ENCODE measurements at places on chromosomes 7 and 10.

DNA sequence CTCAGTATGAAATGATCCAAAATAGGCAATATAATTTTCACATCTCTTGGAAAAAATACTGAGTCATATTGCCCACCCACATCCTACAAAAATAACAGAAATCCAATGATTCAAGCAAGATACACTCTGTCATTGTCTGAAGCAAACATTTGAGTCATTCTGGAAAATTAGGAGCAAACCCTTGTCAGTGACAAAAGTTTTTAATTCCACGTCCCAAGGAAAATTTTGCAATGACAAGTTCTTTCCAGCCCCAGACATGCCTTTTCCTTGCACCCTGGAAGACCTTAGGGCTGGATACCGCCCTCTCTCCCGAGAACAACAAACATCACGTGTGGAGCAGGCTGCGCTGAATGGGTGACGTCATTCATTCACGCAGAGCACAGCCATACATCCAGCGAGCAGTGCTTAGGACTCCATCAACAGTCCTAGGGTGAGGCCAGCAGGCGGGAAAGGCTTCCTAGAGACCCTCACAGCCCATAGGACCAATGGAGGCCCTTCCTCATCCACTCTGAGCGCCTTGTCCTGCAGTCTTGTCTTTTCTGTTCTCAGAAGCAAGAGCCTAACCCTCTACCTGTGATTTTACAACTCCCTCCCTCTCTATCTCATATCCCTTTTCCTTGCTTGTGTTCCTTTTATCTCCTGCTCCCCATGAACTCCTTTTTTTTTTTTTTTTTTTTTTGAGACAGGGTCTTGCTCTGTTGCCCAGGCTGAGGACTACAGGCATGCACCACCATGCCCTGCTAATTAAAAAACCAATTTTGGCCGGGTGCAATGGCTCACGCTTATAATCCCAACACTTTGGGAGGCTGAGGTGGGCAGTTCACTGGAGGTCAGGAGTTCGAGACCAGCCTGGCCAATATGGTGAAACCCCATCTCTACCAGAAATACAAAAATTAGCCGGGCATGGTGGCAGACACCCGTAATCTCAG is 23.5 kb upstream of the KDM7A start:
- no peak overlapping the region for H3K4me3 ChIP-seq
- H3K27me3 ChIP-seq = no peaks in the 10 kb centered on the region
- no peaks in the 10 kb centered on the region for H3K4me1 ChIP-seq
- no peaks in the 10 kb centered on the region for H3K36me3 ChIP-seq
- no peak for DNase-seq

- no peaks in the 10 kb centered on the region for H3K27me3 ChIP-seq
- H3K4me3 ChIP-seq = no peak overlapping the region
- peaks cover 5% of the 10 kb centered on the region for H3K4me1 ChIP-seq
These were observed 3.1 kb downstream of the PALS2 start for GRCh38 chr7:24576171-24577025.

- H3K4me3 ChIP-seq = no peak overlapping the region
- no peak for DNase-seq
- H3K36me3 ChIP-seq = no peaks in the 10 kb centered on the region
- H3K4me1 ChIP-seq = no peaks in the 10 kb centered on the region
- H3K27me3 ChIP-seq = no peaks in the 10 kb centered on the region
These were observed 336.8 kb upstream of the IGFBP3 start for GRCh38 chr7:46257761-46258448.

- peak; percentile 61 for DNase-seq
- no peaks in the 10 kb centered on the region for H3K4me1 ChIP-seq
- no peaks in the 10 kb centered on the region for H3K27me3 ChIP-seq
- H3K36me3 ChIP-seq = no peaks in the 10 kb centered on the region
- H3K4me3 ChIP-seq = no peak overlapping the region
These were observed 139.2 kb downstream of the USP6NL start for GRCh38 chr10:11472158-11472753.

GRCh38 chr7:134155871-134156270 is 28.7 kb downstream of the LRGUK start:
- H3K27me3 ChIP-seq = no peaks in the 10 kb centered on the region
- H3K4me3 ChIP-seq = no peak overlapping the region
- no peaks in the 10 kb centered on the region for H3K36me3 ChIP-seq
- no peaks in the 10 kb centered on the region for H3K4me1 ChIP-seq
- DNase-seq = no peak
- no peak overlapping the region for H3K27ac ChIP-seq

- H3K4me3 ChIP-seq = no peak overlapping the region
- DNase-seq = no peak
- H3K36me3 ChIP-seq = no peaks in the 10 kb centered on the region
These were observed 33.5 kb downstream of the CAMK2B start for GRCh38 chr7:44291733-44292419.

GRCh38 chr10:123967626-123968243 is 76.1 kb upstream of the CPXM2 start:
- H3K27ac ChIP-seq = no peak overlapping the region
- H3K36me3 ChIP-seq = no peaks in the 10 kb centered on the region
- peaks cover 73% of the 10 kb centered on the region for H3K27me3 ChIP-seq
- DNase-seq = peak; percentile 20
- H3K4me1 ChIP-seq = no peaks in the 10 kb centered on the region
- H3K4me3 ChIP-seq = no peak overlapping the region

GRCh38 chr10:10814069-10814468 is 203.6 kb upstream of the CELF2 start:
- H3K36me3 ChIP-seq = no peaks in the 10 kb centered on the region
- H3K4me1 ChIP-seq = no peaks in the 10 kb centered on the region
- DNase-seq = no peak
- H3K27ac ChIP-seq = no peak overlapping the region
- peaks cover 2% of the 10 kb centered on the region for H3K27me3 ChIP-seq

- H3K4me1 ChIP-seq = no peaks in the 10 kb centered on the region
- no peak overlapping the region for H3K4me3 ChIP-seq
- no peak overlapping the region for H3K27ac ChIP-seq
- DNase-seq = no peak
- H3K27me3 ChIP-seq = no peaks in the 10 kb centered on the region
These were observed 372.1 kb downstream of the DNAJB6 start for GRCh38 chr7:157708919-157709295.

- DNase-seq = no peak
- H3K36me3 ChIP-seq = no peaks in the 10 kb centered on the region
- H3K27me3 ChIP-seq = no peaks in the 10 kb centered on the region
- H3K4me1 ChIP-seq = no peaks in the 10 kb centered on the region
- H3K4me3 ChIP-seq = no peak overlapping the region
These were observed 138.1 kb downstream of the HERPUD2 start for GRCh38 chr7:35556515-35557471.

DNA sequence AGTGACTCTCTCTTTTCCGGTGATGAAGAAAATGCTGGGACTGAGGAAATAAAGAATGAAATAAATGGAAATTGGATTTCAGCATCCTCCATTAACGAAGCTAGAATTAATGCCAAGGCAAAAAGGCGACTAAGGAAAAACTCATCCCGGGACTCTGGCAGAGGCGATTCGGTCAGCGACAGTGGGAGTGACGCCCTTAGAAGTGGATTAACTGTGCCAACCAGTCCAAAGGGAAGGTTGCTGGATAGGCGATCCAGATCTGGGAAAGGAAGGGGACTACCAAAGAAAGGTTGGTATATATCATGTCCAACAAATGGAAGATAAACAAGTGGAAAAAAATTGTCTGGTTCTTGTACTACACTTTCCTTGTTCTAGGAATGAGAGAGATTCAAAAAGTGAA is 9.5 kb downstream of the PDCD4 start:
- no peaks in the 10 kb centered on the region for H3K36me3 ChIP-seq
- H3K4me3 ChIP-seq = no peak overlapping the region
- no peak for DNase-seq
- peaks cover 19% of the 10 kb centered on the region for H3K4me1 ChIP-seq
- no peaks in the 10 kb centered on the region for H3K27me3 ChIP-seq
- H3K27ac ChIP-seq = peak overlapping the region; percentile 16

DNA sequence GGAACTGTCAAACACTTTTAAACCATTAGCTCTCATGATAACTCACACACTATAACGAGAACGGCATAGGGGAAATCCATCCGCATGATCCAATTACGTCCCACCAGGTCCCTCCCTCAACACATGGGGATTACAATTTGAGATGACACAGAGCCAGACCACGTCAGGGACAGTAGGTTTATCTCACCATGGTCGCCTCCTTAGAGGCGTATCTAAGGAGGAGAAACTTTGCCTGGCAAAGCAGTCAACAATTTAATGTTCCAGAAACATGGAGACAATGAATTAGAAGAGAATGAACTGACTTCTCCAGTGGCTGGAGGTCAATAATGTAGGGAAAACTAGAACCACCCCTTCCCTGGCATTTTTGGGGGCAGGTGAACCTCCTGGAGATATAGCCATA is 488.4 kb upstream of the AUTS2 start:
- H3K27me3 ChIP-seq = no peaks in the 10 kb centered on the region
- no peak overlapping the region for H3K27ac ChIP-seq

GRCh38 chr7:6209340-6209739 is 63.1 kb downstream of the CYTH3 start:
- H3K4me1 ChIP-seq = no peaks in the 10 kb centered on the region
- no peaks in the 10 kb centered on the region for H3K36me3 ChIP-seq
- H3K27ac ChIP-seq = no peak overlapping the region
- no peak overlapping the region for H3K4me3 ChIP-seq
- DNase-seq = no peak
